ENCODE measurements at places on chromosomes 1 and 21.

GRCh38 chr1:21068937-21069336 is 107.8 kb downstream of the EIF4G3 start:
- DNase-seq, result no peak

- DNase-seq, result no peak
Observed at GRCh38 chr1:10795276-10796021, 997 bp downstream of the CASZ1 start.

DNA sequence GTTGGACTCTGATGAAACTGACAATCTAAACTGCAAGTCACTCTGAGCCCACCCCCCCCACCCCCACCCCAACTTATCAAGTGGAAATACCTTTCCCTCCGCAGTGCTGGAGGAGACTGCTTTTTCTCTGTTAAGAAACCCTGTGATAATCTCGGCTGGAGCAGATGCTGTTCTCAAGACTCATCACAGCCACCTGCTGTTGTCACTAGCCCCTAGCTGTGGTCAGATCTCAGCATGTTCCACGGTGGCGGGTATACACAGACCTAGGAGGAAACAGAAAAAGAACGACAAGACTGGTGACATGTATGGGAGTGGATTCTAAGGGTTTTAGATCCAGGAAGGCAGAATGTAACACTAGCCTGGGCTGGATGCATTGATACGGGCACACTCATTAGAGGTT is 2.3 kb downstream of the ACTL8 start:
- DNase-seq, result no peak

- peak; percentile 94 for DNase-seq
Observed at GRCh38 chr1:161885003-161885402, 118.9 kb downstream of the ATF6 start.

DNA sequence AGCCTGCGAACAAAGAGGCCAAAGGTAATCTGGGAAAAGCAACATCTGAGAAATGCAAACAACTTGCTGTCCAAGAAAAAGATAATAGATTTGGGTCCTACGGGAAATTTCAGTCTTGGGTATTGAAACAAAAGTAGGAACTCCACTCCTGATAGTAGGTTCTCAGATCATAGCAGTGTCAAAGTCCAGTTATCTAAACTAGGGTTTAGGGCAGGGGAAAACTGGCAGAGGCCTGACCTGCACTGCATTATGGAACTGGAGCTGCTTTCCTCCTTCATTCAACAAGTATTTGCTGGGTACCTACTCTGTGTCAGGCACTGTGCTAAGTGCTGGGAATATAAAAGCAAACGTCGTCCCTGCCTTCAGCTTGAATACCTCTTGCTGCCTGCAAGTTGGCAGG is 60.7 kb upstream of the NGF start:
- no peak for DNase-seq

DNA sequence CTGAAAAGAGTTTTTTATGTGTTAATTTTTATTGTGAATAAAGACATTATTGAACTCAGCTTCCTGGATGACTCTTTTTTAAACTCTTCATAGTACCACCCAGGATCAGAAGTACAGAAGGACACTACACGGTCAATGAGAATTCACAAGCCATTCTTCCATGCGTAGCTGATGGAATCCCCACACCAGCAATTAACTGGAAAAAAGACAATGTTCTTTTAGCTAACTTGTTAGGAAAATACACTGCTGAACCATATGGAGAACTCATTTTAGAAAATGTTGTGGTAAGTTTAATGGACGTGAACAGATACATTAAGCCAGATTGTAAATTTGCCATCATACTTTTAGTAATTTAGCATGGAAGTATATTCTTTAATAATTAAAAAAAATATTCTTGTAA is 249.5 kb downstream of the TPR start:
- no peak for DNase-seq

DNA sequence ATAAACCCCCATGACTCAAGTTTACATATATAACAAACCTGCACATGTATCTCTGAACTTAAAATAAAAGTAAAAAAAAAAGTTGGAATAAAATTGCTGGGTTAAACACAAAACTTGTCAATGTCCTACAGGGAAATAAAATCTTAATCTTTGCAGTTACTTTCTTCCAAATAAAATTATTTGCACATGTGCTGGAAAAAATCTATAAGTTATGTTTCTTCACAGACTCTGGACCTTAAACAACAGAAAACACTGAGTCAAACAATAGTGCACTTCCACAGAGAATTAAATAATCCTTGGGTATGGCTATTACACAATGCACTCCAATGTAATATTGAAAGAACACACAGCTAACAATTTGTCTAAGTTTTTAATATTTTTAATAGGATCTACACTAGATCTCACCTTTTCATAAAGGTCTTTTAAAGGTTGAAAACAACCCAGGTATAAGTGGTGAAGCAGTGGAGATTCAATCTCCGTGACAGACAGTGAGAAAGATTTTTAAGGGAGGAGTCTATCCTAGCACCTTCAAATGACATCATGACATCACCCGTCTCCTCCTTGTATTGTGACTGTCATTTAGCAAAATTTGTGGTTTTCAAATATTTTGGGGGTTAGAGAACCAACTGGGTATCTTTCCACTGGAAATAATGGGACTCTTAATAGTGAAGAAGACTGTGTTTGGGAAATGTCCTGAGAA is 25.2 kb upstream of the FGGY start:
- DNase-seq, result no peak

DNA sequence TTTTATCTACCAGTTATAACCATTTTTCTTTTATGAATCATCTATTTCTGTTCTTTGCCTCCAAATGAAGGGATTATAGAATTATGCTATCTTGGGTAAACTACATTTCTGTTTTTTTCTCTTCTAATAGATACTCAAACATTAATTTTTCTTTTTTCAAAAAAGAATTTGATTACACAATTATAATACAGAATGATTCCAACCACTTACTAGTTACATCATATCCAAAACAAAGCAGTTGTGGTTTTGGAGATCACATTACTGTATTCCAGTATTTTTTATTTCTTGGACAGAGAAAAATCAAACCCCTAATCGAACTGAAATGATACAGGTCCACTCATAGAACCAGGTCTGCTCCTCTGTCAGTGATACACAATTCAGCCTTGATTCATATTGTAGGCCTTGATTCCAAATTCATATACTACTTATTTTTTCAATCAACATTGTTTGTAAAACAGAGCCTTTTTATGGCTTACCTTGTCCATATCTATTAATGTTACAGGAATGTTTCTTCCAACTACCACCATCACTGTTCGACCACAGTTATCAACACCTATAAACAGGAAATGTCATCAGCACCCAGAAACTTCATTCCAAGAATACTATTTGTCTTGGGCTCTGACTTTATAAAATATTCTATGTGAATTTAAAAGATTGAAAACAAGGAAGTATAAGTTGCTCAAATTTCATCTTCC is 43.2 kb downstream of the GDAP2 start:
- DNase-seq, result peak; percentile 36

GRCh38 chr1:34781071-34781843 is at the start of gene GJB3:
Gene GJB3 (plus strand): TSS chr1:34781214. CDS start chr1:34784763, 3,549 bp downstream.
- DNase-seq, result no peak

DNA sequence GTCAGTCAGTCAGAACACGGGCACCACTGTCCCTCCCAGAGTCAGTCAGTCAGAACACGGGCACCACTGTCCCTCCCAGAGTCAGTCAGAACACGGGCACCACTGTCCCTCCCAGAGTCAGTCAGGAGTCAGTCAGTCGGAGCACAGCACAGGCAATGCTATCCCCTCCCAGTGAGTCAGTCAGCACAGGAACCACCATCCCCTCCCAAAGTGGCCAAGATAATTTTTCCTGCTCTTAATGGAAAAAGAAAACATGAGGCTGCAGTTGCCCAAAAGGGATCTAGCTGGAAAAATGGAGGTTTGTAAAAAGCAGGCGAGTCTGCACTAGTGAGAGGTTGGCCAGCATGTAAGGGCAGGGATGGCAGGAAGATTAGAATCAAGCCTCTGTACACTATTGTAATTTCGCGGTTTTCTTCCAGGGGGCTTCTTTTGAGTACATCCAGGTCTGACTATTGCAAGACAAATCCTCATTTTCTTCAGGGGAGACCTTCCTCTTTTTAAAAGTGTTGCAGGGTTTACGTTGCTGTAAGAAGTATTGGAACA is 213.8 kb downstream of the SIPA1L2 start:
- DNase-seq, result no peak

GRCh38 chr1:226640321-226641136 is 92.0 kb downstream of the STUM start:
- no peak for DNase-seq

GRCh38 chr1:151756291-151756690 is 7.0 kb downstream of the MRPL9 start:
- peak; percentile 24 for DNase-seq

DNA sequence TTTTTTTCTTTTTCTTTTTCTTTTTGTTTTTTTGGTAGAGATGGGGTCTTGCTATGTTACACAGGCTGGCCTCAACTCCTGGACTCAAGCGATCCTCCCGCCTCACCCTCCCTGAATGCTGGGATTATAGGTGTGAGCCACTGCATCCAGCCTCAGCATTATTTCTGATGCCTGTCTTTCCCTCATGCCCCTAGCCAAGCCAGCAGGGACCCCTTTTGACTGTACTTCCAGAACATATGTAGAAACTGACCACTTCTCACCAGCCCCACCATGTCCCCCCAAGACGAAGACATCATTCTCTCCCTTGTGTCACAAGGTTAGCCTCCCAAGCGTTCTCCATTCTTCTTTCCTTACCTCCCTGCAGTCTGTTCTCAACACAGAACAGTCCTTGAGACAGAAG is 107.9 kb upstream of the COA6 start:
- no peak for DNase-seq

DNA sequence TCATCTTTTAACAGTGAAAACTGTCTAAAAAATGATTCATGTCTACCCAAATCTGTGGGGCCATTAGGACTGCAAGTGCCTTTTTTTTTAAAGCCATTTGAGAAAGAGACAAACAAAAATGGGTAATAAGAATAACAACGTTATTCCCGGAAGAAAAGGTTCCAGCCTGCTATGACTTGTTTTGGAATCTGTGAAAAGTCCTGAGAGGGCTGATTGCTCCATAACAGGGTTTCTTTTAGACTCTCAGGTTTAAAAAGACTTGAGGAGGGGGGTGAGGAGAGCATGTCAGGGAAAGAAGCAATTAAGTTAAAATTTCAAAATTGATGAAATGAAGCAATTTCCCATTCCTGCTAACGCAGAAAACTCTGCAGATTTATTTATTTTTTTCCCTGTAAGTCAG is 56.4 kb downstream of the CACHD1 start:
- no peak for DNase-seq

DNA sequence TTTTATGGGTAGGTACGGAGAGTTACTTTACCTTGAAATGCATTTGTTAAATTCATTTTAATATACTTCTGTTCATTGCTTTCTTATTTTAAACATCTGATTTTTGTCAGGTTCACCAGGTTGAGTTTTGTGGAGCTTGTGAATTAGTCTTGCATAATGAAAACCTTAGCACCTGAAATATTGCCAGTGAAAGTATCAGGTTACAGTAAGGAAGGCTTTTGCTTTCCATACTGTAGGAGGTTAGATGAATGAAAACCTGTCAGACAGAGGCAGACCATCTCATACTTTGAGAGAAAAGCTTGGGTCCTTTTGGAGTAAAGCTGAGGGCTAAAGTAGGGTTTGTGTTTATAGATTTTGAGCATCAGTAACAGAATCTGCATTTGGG is 34.7 kb downstream of the THRAP3 start:
- peak; percentile 29 for DNase-seq

DNA sequence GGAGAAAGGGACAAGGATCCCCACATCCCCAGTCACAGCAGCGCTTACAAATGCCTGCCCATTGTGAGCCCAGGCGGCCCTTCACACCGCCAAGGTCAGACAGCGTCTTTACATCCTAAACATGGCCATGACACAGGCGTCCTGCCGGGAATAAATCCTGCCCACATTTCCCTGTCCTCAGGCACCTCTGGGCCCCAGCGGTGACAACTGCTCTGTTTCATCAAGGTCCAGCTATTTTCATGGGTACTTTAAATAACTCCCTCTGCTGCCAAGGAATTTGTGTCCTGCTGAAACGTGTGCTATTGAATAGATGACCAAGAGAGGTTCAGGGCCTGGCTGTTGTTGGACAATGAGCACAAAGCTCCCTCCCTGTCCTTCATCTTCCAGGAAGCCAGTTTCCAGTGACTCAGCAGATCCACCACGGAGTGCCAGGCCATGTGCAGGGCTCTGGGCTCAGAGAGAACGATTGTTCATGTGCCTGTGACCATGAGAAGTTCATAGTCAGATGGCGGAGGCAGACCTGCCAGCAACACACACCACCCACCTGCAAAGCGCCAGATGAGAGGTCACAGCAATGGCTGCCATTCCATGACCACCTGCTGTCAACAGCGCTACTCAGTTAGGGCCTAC is 195.8 kb downstream of the MATN1 start:
- DNase-seq, result peak; percentile 3

DNA sequence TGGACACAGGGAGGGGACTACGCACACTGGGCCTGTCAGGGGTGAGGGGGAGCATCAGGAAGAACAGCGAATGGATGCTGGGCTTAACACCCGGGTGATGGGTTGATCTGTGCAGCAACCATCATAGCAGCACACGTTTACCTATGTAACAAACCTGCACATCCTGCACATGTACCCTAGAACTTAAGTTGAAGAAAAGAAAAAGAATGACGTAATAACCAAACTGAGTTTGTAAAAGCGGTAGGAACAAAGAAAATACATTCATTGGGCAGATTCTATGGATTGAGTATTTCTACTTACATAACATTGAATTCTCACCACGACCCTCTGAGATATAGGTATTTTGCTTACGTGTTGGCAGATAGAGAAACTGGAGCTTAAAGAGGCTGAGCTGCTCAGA is 468.4 kb downstream of the TTLL7 start:
- DNase-seq, result no peak

DNA sequence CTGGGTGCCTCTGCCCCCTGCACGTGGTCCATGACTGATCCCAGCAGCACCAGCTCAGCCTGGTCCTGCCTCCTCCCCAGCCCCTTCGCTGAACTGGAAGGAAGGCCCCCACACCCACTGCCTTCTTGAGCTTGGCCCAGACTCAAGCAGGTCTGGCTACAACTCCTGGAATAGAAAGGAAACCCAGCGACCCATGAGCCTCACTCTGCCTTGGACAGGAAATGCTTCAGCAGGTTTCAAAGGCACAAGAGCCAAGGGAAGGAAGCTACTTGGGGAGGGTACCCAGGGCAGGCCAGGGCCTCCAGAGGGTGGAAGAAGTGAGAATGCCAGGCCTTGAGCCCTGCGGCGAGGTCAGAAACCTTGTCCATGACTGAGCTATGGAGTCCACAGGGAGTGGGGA is 35.9 kb upstream of the RD3 start:
- DNase-seq, result no peak

Data from cardiac fibroblast (primary cell).